ENCODE measurements at places on chromosomes 2 and 18.

GRCh38 chr2:106120432-106120831 lies 73.7 kb downstream of the UXS1 start:
- DNase-seq, result no peak

DNA sequence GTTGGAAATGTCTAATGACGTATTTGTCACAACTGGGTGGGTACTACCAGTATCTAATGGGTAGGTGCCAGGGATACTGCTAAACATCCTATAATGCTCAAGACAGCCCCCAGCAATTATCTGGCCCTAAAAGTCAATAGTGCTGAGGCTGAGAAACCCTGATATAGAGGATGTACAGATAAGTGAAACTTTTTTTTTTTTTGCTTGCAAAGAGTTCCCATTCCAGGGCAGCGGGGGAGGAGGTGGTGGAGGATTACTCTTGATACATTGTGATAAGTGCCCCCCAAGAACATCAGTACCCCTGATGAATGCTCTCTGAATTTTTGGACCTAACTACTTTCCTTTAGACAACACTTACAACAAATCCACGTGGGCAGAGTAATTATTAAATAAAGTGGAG lies 329.7 kb upstream of the SPRED2 start:
- DNase-seq, result no peak

DNA sequence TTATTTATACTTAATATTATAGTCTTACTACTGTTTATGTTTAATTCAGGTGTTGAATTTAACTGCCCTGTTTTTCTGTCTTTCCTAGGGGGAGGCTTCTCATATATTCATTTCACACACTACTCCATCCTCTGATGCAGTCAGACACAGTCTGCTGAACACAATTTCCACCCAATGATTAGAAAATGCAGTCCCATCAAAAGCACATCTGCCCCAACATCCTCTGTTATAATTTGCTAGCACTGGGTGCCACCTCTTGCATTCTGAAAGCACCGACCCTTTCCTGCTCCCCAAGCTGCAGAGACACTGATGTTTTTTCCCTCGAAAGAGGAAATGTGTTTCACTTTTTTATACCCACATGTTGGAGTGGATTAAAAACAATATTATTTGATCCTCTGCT lies 474.7 kb downstream of the PID1 start:
- DNase-seq, result no peak

- DNase-seq, result no peak
Observed at GRCh38 chr18:62807396-62807795, 92.1 kb downstream of the PHLPP1 start.

DNA sequence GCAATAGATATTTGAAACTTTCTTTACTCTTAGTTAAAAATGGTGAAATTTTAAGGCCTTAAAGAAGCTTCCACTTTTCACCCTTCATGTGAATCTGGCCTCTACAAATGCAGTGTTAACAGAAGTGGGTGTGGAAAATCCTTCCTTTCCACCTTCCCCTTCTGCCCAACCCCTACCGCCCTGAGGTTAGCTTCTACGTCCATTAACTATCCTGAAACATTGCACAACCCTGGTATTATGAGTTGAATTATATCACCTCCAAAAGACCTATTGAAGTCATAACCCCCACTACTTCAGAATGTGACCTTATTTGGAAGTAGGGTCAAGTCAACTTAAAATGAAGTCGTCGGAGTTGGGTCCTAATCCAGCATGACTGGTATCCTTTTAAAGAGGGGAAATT lies 80.8 kb upstream of the ACSL3 start:
- DNase-seq, result no peak
